Heart right ventricle (tissue), 16 donors: ENCODE measurements at places on chromosomes 13 and 19.

GRCh38 chr19:3289971-3290569 is 65.6 kb downstream of the CELF5 start:
- no peak for DNase-seq

- DNase-seq, result no peak
Measured at GRCh38 chr13:31029102-31029501, 96.6 kb downstream of the TEX26 start.

DNA sequence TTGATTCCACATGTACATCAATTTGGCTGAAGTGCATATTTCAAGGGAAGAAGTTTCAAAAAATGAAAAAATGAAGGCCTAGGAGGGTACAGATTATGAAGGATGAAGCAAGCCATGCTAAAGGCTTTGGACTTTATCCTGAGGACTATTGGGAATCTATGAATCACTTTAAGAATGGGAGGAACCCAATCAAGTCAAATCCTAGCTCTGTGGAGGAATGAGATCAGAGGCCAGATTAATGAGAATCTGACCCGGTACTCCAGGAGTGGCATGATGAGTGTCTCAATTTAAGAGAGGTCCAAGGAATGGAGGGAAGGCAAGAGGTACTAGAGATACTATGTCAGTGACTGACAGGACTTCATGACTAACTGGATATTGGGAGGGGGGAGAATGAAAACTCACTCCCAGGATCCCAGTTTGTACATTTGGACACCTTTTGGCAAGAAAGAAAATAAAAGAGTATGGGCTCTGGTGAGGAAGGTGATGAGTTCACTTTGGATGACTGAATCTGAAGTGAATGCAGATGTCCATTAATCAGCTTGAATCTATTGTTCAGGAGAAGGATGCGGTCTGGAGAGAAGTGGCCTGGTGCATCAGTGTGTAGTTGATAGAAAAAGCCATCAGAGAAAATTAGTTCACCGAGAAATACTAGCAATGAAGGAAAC is 349.0 kb downstream of the EFNB2 start:
- no peak for DNase-seq

DNA sequence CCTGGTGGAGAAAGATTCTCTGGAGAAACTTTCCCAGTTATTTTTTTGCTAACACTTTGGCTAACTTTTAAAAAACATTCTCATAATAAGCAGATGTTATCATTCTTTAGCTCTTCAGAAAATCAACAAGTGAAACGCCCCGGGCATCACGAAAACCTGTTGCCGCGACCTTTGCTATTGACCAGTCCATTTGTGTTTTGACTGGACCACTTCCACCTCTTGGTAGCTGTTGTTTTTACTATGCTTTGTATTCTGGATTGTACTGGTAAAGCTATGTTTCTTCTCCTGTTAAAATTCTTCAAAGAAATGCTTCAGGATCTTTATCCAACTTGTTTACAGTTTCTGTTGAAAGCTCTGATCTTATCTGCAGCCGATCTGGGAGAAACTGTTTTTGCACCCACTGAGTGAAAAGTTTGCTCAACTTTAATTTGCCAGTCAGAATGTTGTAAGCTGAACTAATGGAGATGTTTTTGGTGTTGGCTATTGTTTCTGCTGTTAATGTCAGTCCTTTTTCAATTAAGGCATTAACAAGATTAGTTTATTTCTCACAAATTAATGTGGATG is 23.3 kb downstream of the UFM1 start:
- no peak for DNase-seq

- no peak for DNase-seq
Measured at GRCh38 chr19:53492153-53492552, 24.6 kb downstream of the ZNF813 start.

GRCh38 chr13:61277586-61278276 is 137.9 kb downstream of the PCDH20 start:
- no peak for DNase-seq

GRCh38 chr13:92805766-92806165 is 420.8 kb upstream of the GPC6 start:
- no peak for DNase-seq

- peak; percentile 55 for DNase-seq
Measured at GRCh38 chr13:99312493-99312883, 5.3 kb upstream of the GPR183 start.

DNA sequence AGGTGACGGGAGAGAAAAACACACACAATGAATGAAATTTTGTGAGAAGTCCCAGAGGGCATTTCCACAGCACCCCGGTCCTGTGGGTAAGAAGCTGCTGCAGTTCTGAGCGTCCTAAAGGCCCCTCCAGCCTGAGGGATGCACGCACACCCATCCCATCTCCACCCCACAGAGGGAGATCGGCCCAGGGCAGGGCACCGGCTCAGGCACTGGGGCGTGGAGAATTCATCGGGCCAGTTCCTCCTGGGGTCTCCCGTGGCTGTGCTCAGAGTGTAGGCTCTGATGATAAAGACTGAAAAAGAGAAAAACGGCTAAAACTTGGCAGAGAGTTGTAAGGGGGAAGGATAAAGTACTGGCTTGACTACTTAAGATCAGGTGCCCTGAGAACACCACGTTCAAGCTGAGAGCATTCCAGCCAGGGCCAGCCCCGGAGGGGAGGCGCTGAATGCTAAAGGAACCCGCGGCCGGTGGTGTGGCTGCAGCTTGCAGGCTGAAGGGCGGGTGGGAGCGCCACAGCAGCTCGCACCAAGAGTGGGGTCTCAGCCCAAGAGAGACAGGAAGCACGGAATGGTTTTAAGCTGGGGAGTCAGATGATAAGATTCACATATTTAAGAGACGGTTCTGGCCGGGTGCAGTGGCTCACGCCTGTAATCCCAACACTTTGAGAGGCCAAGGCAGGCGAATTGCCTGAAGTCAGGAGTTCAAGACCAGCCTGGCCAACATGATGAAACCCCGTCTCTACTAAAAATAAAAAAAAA is 121.9 kb upstream of the SPACA7 start:
- no peak for DNase-seq

DNA sequence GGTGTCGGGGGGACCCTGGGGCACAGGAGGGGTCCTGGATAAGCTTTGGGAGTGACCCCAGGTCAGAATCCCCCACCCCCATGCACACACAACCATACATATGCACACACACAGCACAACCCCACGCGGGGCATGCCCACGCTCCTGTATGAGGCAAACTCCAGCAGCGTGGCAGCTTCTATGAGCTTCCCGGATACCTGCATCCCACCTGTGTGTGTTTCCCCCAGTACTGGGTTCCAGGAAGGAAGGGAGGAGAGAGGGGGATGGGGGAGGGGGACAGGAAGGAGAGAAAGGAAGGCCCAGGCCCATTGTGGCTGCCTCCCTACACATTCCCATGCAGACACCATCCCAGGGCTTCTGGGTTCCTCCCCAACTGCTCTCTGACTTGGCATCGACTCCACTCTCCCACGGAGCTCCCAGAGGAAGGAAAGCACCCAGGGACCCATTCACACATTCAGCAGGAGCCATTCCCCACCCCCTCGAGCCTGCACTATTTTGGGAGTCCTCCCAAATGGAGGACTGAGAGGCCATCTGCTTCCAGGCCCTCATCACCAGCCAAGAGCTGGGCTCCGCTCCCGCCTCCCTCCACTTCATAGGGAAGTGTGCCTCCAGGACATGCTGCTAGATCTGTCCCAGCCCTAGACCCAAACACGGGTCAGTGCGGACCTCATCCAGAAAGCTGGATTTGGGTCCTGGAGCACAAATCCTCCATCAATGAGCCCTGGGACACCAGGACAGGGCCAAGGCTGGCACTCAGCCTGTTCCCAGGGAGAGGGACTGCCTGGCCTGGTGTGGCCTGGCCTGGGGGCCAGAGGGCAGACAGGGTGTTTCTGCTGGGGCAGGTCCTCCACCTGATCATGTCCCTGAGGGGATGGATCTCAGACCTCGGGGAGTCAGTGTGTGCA is 13.2 kb downstream of the PRR36 start:
- no peak for DNase-seq

DNA sequence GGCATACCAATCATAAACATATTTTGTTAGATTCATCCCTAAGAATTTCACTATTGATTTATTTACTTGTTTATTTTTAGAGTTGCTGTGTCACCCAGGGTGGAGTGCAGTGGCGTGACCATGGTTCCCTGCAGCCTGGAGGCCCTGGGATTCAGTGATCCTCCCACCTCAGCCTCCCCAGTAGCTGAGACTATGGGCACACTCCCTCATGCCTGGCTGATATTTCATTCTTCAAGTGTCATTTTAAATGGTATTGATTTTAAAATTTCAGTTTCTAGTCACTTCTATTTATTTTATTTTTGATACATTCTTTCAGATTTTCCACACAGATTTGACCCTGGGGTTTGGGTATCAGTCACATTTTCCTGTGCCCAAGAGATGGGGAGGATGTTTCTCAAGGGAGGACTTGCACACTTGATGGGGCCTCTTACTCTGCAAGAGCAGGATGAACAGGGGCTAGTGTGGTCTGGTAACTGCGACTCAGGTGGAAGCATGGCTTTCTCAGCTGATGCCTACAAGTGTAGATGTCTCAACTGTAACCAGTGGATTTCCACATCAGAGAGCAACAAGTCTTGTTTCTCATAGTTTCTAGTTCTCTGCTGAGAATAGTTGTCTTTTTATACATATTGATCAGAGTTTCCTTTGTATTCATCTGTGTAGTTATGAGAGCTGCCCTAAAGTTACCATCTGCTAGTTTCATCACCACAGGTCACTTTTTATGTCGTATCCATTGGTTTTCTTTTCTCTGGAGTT is 40.2 kb downstream of the CCNE1 start:
- no peak for DNase-seq

GRCh38 chr19:4597278-4597974 is 37.9 kb upstream of the SEMA6B start:
- no peak for DNase-seq

DNA sequence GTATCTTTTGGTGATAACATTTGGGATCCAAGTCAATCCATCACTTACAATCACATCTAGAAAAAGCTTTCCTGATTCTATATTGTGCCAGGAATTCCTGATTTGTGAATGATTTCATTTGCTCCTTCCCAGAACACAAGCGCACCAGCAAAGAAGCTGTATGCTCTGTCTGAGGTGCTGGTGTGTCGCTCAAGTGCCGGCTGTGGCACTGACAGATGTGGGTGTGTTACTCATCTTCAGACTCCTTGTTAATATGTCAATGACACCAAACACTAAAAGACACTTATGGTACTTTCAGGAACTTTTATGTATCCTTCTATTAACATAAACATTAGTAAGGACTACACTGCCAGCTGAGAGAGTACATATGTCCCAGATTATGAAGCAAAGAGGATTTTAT is 429.1 kb downstream of the ITGBL1 start:
- DNase-seq, result no peak

DNA sequence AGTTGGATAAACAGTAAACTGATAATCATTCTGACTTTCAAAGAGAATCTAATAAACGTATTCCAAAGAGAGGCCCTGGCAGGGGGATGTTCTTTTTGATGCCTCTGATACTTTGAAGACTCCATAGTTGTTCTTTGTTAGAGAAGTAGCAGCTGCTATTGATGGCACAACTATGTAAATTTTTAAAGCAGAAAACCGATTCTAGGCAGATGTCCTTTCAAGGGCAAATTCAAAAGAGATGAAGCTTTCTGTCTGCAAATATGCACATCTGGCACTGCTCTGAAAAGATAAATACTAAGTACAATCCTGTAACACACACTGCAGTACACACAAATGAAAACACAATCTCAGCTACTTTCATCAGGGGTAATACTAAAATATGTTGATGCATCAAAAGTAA is 250.1 kb downstream of the VWA8 start:
- DNase-seq, result no peak

GRCh38 chr19:18742838-18743783 is 48.0 kb downstream of the COMP start:
- peak; percentile 67 for DNase-seq

DNA sequence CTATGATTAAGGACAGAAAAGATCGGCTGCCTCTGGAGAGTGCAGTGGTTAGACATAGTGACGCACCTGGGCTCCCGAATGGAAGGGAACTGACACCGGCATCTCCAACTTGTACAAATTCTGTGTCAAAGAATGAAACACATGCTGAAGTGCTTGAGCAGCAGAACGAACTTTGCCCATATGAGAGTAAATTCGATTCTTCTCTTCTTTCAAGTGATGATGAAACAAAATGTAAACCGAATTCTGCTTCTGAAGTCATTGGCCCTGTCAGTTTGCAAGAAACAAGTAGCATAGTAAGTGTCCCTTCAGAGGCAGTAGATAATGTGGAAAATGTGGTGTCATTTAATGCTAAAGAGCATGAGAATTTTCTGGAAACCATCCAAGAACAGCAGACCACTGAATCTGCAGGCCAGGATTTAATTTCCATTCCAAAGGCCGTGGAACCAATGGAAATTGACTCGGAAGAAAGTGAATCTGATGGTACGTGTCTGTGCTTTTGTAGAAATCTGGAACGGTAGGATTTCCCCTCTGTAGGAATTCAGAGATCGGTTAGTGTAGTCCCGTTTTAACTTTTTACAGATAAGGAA is 16.9 kb downstream of the ERCC5 start:
- DNase-seq, result no peak

GRCh38 chr13:23619068-23619855 is 49.0 kb downstream of the TNFRSF19 start:
- DNase-seq, result no peak

- DNase-seq, result no peak
Measured at GRCh38 chr13:92864584-92865284, 361.9 kb upstream of the GPC6 start.

DNA sequence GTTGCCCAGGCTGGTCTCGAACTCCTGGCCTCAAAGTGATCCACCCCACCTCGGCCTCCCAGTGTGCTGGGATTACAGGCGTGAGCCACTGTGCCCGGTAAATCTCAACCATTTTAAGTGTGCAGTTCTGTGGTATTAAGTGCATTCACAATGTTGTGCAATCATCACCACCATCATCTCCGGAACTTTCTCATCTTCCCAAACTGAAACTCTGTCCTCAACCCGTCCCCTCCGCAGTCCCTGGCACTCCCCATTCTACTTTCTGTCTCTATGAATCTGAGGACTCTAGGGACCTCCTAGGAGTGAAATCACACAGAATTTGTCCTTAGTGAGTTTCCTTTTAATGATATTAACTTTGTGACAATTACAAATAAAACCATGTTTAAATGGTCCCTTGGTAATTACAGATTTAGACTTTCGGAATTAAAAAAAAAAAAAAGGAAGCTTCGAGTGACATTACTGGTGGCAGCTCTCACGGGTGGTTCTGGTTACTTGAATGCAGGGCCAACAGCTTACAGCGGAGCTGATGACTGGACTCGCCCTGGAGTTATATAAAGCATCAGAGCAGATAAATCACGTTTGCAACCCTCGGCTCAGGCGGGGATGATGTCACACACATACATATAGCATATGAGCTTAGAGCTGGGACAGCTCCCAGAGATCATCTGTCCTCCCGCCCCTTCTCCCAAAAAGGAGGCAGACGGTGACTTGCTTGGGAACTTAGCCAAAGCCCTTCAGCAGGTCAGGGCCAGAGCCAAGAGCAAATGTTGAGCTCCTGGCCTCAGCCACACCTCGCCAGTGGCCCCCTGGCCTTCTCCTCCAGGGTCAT is 89.8 kb downstream of the ZNF557 start:
- DNase-seq, result peak; percentile 59

GRCh38 chr13:47175172-47175866 is 278.5 kb upstream of the HTR2A start:
- no peak for DNase-seq

DNA sequence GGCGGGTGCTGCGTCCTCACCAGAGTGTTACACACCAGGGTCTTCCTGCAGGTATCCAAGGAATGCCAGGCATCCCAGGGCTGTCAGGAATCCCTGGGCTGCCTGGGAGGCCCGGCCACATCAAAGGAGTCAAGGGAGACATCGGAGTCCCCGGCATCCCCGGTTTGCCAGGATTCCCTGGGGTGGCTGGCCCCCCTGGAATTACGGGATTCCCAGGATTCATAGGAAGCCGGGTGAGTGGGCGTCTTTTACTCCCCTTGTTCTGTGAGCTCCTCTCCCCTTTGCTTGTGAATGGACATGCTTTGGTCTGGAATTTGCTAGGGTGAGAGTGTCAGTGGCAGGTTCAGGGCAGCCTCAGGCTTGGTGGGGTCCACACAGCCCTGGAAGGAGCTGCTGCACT is 75.9 kb downstream of the RAB20 start:
- DNase-seq, result no peak
